ENCODE measurements at places on chromosomes 11 and 22. TPM values are rescaled to one million over a fixed set of nuclear protein-coding genes. Genes with fewer than 3 reads are reported as not detected.

FAM180B gene
- not detected for total RNA-seq

OR5P2 gene
- total RNA-seq = not detected

OR10A2 gene
- total RNA-seq = not detected

DNA sequence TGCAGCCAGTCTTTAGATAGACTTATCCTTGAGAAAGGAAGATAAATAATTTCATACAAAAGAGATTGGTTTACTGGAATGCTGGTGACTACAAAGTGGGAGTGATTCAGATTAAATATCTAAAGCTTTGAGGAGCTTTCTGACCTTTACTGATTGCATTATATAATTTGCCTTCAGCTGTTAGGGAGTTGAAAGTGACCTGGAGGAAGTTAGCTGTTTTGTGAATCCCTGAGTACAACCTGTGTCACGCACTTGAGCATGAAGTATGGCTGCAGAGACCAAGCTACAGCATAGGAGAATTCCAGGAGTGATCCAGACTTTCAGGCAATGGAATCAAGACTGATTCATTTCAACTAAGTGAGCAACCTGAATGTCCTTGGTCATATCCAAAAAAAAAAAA, 1848.3 kb upstream of the RAG2 start:
- no peak for DNase-seq

GRCh38 chr11:65448418-65449105, 26.0 kb downstream of the NEAT1 start:
- DNase-seq = peak; percentile 54
